Endothelial cell (in vitro differentiated cells): ENCODE measurements at places on chromosomes 7 and 10.

- no peak for DNase-seq
Measured at GRCh38 chr10:17216901-17217395, 11.1 kb upstream of the VIM start.

- DNase-seq: no peak
Measured at GRCh38 chr10:50613150-50613549, 10.6 kb downstream of the SGMS1 start.

- peak; percentile 27 for DNase-seq
Measured at GRCh38 chr7:105934572-105935185, 28.4 kb upstream of the CDHR3 start.

DNA sequence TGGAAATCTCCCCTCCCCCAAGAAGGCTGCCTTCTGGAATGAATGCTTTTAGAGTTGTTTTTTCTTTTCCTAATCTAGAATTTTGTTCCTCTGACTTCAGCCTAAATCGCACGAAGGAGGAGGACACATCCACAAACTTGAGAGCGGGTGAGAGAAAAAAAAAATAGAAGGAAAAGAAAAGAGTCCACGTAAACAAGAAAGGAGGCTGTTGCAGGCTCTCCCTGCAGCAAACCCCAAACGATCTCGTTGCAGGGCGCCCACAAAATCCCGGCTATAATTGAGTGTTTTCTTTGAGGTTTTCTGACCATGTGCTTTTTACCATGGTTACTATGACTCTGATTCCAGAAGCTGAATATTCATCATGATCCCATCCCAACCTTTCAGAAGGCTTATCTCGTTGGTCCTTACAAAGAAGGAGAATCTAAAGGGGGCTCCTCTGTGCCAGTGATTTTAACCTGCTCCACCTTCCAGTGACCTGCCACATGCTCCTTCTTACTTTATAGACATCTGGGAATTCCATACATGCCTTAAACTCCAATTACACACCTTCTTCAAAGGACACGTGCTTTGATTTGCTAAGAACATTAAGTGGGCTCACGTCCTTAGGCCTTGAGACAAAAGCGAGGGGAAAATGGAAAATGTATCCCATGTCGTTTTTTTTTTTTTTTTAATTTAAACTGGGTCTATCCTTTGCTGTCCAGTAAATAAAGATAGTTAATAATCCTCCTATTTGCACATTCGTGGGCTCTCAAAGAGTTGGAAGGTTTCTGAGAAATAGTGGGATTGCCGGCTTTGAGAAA, 5.8 kb downstream of the TWIST1 start:
- DNase-seq: no peak

- DNase-seq: no peak
Measured at GRCh38 chr7:134454277-134454676, 4.6 kb downstream of the AKR1B1 start.

DNA sequence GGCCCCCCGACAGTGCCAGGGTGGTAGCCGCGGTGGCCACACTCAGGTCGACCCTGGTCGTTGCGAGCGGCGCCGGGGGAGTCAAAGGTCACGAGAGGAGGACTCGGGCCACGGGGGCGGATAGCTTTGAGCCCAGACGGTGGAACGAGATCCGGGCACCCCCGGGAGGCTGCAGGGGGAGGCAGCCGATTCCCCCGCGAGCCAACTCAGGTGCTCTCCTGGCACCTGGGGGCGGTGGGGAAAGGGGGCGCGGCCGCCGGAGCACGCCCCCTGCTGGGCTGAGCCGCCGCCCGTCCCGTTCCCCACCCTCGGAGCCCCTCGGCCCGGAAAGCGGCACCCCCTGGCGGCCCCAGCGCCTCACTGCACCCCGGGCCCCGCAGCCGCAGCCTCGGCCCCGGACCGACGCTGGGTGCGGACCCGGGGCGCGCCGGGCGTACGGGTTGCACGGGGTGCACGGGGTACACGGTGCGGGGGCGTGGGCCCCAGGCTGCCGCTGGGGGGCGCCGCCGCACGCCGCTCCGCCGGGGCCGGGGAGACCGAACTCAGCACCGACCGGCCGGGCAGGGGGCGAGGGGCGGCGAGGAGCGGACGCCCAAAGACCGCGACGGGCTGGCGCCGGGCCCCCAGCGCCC, 521 bp upstream of the NYAP1 start:
- DNase-seq: peak; percentile 80

DNA sequence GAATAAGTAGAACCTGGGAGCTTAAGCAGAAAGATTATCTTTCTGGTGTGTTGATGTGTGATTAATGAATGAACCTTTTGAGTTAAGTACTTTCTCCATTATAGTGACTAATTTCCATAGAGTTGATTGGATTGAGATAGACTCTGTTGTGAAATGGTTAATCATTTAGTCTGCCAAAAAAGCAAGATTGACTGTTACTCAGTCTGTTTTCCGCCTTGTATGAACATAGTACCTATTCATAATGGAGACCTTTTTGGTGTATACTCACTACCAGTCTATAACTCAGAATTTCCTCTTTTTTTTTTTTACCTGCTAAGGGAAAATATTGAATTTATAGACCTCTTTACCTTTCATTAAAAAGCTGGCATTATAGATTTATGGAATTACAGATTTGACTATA, 14.4 kb upstream of the NPVF start:
- DNase-seq: no peak

DNA sequence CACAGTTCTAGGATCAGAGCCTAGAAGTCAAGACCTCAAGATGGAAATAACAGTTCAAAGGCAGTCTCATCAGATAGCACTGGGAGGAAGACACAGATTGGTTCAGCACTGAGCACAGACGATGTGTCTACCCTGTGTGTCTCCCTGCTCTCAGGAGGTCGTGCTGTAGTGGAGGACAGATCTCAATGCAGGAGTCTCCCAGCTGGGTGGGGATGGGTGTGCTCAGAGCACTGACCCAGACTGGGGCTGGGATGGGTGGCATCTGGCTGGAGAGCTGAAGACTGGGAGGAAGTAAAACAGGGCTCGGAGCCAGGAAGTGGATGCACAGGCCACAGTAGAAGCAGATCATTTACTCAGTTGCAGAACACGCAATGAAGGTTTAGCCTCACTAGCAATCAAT, 69.5 kb upstream of the GDF10 start:
- DNase-seq: no peak

DNA sequence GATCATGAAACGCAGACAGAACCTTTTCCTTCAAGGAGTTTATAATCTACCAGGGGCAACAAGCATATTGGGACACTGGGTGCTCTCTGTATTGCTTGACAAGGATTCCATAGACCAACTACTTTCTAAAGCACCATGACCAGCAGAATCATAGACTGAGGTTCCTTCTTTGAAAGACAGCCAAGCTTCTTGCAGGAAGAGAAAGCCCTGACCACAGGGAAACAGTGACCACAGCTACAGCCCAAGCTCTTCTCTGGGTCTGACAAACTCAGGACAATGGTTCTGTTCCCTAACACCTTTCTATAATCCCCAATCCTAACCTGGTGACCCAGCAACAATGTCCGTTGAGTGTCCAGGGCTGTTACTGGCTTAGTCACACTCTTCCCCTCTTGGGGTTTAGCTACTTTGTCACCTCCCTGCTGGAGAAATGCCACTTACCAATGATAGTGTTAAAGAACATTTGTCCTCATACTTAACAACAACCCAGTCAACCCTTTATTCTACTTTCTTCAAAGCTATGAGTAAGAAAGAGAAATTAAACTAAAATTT, 155.7 kb downstream of the JAZF1 start:
- no peak for DNase-seq

- DNase-seq: no peak
Measured at GRCh38 chr7:40551685-40552576, 417.1 kb downstream of the SUGCT start.

GRCh38 chr10:48574322-48574796, 30.5 kb downstream of the ARHGAP22 start:
- no peak for DNase-seq

GRCh38 chr7:1494447-1494846, 9.7 kb downstream of the INTS1 start:
- no peak for DNase-seq

DNA sequence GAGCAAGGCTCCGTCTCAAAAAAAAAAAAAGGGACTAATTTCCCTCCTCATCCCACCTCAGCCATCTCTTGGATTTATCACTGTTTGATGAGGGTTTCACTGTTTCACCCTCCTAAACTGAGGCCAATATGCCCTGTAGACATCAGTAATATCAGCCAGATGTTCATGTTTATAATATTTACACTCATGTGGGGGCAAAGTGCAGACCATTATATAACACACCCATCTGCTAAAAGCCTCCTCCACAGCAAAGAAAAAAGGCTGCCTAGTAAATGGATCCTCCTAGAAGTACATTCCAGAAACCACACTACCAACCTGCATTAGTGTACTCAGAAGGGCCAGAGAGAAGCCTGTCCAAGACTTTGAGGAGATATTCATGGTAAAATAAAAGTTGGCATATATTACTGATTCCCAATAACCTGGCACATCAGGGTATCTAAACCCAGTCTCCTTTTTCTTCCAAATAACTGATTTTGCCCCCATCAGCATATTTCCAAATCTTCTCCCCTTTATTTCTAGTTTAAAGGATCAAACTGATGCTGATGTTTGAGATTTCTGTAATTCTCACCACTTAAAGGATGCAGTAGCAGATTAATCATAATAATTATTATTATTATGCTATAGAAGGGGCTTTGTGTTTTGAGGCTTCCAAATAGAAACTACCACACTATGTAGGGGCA, 55.1 kb downstream of the LGI1 start:
- no peak for DNase-seq

GRCh38 chr7:101602484-101603241, 26.4 kb downstream of the MYL10 start:
- DNase-seq: peak; percentile 92

DNA sequence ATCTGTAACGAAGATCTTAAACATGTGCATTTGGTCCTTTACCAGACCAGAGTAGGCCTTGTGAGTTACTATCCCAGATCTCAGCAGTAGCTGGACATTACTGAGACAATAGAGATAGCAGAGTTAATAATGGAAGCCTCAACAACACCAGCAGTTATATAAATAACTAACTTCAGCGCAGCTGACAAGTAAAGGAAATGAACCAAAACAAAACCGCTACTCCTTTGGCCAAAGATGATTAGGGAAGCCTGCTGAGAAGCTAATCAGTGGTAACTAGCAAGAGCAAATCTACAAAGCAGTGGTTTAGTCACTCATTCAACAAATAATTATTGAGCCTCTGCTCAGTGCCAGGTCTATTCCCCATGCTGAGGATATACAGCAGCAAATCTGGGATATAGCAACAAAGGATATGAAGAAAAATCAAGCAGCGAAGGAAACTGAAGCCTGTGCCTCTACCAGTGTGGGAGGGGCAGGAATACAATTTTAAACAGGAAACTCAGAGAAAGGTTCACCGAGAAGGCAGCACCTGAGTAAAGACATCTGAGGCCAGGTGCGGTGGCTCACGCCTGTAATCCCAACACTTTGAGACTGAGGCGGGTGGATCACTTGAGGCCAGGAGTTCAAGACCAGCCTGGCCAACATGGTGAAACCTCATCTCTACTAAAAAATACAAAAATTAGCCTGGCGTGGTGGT, 103.6 kb downstream of the ELMO1 start:
- DNase-seq: no peak

DNA sequence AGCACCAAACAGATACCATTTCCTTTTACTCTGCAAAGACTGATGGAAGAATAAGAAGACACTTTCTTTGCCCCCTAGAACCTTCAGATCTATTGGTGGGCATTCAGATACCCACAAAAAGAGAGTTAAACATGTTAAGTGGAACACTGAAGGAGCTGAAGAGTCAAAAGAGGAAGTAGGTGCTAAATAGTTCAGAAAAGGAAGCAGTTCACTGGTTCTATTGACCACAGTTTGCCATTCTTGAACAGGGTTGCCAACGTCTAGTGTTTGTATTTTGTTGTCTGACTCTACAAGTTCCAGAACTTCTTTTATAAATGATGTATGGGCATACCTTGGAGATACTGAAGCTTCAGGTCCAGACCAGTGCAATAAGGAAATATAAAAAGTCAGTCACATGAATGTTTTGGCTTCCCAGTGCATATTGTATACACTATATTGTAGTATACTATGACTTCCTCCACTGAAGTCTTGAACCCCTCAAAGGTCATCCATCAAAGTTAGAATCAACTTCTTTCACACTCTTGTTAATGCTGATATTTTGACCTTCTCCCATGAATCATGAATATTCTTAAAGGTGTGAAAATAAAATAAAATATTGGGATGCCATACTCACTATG, 47.5 kb upstream of the AGR3 start:
- no peak for DNase-seq

DNA sequence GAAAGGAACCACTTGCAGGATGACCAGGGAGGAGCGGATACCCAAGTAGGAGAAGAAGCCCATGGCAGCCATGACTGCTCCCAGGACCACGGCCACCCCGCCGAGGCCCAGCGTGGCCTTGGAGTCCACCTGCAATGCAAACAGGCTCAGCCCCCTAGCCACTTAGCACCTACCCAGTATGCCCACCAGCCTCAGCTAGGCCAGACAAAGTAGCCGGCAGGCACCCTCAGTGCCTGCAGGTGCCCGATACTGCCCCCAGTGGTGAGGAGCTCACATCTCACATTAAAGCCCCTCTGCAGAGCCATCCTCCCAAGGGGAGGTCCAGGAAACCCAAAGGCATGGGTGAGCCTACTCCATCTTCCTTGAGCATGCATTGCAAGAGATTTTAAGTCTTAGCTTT, 6.6 kb downstream of the NPC1L1 start:
- peak; percentile 73 for DNase-seq
